ENCODE measurements at places on chromosomes 12 and 14.
A peak's percentile ranks its signal among the peaks of the same experiment; 100 is the strongest.

- DNase-seq = no peak
Measured at GRCh38 chr12:124617615-124618014, 50.2 kb upstream of the NCOR2 start.

DNA sequence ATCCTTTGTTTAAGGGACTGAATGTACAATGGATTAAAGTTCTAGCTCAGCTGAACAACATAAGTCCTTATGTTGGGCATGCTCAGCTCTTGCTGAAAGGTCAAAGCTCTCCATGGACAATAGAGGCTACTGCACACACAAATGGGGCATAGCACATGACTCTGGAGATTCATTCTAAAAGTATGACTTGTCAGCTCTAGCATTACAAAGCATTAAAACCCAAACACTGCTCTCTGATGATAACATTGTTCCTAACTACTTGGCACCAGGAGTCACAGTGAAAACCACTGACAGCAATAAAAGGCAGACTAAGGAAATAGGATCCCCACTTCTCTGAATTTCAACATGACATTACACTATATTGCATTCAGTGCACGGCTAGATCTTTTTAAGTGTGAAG lies 21.9 kb upstream of the FSCB start:
- peak; percentile 70 for DNase-seq

DNA sequence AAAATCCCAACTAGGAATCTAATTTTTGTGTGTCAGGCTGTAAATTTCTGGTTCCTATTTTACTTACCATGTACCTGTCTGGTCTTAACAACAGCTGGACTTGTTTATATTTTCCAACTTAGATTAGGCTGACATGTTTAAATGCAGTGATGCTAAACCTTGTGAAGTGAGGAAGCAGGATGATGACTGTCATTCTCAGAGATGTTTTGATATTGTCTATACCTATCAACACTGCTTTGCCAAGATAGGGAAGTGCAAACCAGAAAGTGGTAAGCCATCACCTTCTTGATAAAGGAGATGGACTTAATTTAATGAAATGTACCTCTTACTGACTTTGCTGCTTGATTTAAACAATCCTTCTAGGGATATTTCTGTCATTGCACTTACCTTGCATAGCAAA lies 2.1 kb downstream of the BICD1 start:
- DNase-seq = no peak

DNA sequence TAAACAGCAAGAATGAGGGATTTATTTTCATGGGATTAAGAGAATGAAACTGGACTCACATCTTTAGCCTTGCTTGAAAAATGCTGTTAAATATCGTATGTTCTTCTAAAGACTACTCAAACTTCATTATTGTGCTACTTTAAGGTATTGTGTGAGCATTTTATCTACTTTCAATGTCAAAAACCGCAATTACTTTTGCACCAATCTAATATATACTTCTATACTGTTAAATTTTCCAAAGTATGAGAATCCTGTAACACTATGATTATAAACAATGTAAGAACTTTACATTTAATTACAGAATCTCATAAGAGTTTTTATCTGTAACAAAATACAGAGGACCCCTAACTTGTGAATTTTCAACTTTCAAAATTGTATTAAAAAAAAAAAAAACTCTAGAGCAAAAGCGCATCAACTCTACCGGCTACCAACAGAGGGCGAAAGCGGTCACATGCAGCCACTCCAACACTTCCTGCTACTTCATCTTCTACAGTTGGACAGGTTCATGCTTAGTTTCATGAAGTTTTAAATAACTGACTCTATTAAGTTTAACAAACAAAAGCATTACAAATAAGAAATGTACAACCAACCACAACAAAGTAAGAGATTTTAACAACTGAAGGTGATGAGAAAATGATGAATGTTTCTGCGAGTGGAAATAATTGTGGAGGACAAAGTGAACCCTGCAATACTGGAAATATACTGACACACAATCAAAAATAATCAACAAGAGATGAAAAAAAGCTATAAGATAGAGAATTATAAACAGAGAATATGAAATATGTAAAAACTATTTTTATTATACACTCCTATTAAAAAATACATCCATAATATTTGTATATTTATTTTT lies 210.9 kb downstream of the MED13L start:
- no peak for DNase-seq

GRCh38 chr14:20631023-20631879 lies 10.2 kb downstream of the OR6S1 start:
- no peak for DNase-seq

DNA sequence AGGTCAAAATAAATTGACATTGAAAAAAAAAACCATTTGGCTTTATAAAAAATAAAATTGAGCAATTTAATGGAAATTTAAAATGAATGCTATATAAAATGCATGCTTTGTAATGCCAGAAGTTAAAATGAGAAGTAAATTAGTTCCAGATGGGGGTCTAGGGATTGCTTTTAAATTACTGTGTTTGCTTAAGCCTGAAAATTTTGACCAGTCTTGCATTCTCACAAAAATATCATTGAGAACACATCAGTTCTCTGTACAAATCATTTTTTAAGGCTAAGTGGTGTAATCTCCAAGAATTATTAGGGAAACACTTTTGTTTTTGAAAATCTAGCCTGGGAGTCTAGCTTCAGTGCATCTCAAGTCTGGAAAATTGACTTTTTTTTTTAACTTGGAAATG lies 90.7 kb downstream of the RERG start:
- DNase-seq = no peak

DNA sequence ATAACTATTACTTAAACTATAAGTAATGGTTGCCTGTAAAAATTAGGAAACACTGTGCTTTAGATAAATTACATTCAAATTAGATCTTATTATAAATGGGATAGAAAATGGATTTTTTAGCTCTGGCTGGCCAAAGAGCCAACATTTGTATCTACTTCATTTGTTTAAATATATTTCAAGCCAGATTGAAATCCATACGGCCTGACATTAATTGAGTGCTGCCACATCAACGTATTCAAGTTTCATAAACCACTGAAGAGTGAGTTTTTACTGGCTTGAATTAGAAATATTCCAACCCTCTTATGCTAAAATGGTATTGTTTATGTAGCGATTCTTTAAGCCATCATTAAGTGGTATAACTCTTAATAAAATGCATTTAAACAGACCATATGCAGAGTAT lies 133.3 kb downstream of the VRK1 start:
- no peak for DNase-seq
